ENCODE measurements at places on chromosomes 5 and 9. TPM values are rescaled to one million over a fixed set of nuclear protein-coding genes. Genes with fewer than 3 reads are reported as not detected.

- DNase-seq: no peak
Observed at GRCh38 chr5:156640691-156641241, 209.3 kb upstream of the PPP1R2B start.

GRCh38 chr9:23740531-23740930, 85.5 kb downstream of the ELAVL2 start:
- DNase-seq: no peak

GRCh38 chr5:15737036-15737821, 237.2 kb downstream of the FBXL7 start:
- no peak for DNase-seq

DNA sequence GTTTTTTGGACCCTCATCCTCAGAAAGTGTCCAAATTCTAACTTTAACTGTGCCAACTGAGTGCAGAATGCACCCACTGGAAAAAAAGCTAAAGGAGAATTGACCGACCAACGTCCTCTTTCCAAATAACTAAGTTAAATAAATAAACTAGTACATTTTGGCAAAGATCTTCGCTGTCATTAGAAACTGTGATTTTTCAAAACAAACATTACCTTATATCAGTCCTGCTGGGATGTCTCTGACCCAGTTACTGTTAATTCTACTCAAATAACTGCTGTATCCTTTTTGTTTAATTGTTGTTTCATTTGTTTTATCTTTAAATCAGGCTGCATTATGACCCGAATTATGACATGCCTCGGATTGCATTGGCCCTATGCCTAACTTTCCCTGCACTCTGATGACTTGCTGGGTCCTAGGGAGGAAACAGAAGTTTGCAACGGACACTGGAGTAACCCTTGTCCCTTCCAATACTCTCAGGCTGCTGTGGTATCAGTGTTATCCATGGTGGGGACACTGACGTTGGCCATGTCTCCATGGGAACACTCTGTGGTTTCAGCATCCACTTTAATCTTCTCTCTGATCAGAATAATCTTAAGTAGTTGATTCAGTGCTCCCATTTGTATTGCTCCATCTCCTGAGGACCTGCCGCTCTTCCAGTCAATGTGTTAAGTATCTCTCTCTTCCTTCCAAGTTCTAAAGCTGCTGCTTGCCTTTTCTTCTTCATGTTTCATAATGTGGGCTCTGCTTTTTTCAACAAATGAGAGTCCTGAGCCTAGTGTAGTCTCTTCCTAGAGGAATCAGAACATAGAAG, 11.1 kb upstream of the IFNA5 start:
- DNase-seq: no peak

- DNase-seq: no peak
Observed at GRCh38 chr9:136964171-136964689, 12.2 kb downstream of the LCN12 start.

GRCh38 chr5:99378443-99378842, 449.6 kb upstream of the CHD1 start:
- no peak for DNase-seq

- no peak for DNase-seq
Observed at GRCh38 chr9:133869674-133870405, 122.3 kb downstream of the VAV2 start.

- no peak for DNase-seq
Observed at GRCh38 chr9:130183133-130183762, 11.0 kb downstream of the NCS1 start.

- no peak for DNase-seq
Observed at GRCh38 chr5:130035388-130035787, 131.1 kb downstream of the CHSY3 start.

- no peak for DNase-seq
Observed at GRCh38 chr9:117290306-117290840, 124.5 kb downstream of the ASTN2 start.

The GKAP1 gene
- 8.1 TPM for total RNA-seq

The CTNND2 gene
- 1.8 TPM for total RNA-seq

The LRRC19 gene
- total RNA-seq: not detected

The TAF1L gene
- total RNA-seq: not detected

The NIM1K gene
- total RNA-seq: 0.58 TPM

Data from mesenteric fat pad (tissue), 1 donor.